ENCODE measurements at places on chromosomes 2 and 18.

GRCh38 chr2:206798000-206798399 lies 32.6 kb downstream of the FASTKD2 start:
- DNase-seq: no peak

DNA sequence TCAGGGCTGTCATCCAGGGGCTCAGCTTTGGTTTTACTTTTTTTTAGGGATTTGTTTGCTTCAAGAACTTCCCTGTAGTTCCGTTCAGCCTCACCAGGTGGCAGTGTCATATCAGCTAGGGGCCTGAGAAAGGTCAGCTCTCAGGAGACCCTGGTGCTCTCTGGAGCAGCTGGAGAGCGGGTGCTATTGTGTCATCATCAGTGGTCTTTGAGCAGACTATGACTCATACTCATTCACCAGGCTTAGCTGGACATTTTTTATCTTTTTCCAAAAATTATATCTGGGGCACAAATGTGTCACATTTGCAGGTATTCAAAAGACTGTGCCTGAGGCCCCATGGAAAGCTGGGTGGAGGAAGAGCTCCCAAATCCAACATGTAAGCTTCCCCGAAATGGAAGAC lies 24.4 kb downstream of the ZNF892 start:
- DNase-seq: peak; percentile 43

- DNase-seq: no peak
Observed at GRCh38 chr2:51387235-51387634, 355.3 kb upstream of the NRXN1 start.

- DNase-seq: no peak
Observed at GRCh38 chr18:5214583-5215351, 17.7 kb upstream of the AKAIN1 start.

GRCh38 chr2:237935740-237936452 lies 30.9 kb upstream of the UBE2F start:
- DNase-seq: no peak

GRCh38 chr2:239669181-239669898 lies 268.5 kb upstream of the HDAC4 start:
- DNase-seq: no peak

DNA sequence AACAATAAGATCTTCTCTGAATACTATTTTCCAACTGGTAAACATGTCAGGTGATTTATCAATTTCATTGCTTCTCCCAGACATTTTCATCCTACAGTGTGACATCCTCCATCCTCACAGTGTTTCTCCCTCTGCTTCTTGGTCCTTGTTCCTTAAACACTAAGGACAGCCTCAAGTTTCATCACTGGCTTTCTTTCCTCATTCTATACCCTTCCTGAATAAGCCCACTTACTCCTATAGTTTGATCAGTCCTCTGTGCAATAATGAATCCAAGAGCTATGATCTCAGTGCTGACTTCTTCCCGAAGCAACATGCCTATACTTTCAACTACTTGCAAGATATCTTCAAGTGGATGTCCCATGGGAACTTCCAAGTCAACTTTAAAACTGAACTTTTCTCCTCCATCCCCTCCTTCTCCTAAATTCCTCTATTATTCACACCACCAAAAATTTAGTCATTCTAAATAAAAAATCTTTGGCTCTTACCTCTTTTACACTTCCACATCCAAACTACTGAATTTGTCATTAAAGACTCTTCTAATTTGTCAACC lies 87.6 kb downstream of the FAM228A start:
- DNase-seq: no peak

GRCh38 chr2:205370726-205371125 lies 311.6 kb upstream of the NRP2 start:
- DNase-seq: no peak

DNA sequence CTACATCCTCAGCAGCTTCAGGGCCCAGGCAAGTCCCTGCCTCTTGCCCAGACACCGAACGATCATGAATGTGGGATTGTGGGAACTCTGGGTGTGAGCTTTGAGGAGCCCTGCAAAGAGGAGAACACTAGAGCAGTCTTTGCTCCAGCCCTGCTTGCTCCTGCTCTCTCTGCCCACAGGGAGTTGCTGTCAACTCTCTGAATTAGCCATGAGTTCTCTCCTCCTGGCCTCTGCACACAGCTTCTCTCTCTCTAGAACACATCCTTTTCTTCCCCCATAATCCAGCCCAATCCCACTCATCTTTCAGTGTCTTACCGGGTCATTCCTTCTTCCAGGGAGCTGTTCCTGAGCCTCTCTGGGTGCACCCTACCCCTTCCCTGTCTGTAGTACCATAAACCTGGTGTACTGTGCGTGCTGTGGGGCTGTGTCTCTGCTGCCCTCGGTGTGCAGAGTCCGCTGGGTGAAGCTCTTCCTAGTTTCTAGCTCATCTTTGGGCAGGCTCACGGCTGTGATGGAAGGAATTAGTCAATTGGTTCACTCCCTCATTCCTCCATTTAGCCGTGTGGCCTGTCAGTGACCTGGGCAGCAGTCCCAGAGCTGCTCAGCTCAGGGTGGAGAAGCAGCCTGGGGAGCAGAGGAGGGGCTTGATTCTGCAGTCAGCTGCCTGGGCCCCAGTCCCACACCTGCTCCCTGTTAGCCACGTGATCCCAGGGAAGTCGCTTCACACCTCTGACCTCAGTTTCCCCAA lies 132.9 kb upstream of the HDAC4 start:
- no peak for DNase-seq

DNA sequence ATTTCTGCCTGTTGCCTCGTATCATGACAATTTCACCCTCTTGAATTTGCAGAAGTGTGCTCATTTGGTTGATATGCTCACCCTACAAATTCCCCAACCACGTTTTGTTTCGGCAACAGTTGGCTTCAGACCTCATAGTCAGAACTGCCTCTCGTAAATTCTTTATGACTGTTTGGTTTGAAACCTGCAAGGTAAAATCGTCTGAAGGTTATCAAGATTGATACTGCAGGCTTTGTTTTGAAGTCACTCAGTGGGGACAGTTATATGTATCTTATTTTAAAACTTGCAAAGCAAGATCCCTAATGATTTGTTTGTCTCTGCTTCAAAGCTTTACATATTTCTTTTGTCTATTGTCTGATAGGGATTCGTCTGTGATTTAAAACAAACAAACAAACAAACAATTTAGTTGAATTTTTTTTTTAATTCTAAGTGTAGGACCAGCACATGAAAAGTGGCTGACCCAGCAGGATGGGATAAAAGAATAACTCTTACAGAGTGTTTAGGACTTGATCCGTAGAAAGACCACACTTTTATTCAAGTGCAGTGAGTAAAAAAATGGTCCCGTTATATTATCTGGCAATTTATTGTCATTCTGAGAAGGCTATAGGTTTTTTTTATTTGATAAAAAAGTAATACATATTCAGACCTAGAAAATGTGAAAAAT lies 45.7 kb upstream of the MYCN start:
- no peak for DNase-seq

DNA sequence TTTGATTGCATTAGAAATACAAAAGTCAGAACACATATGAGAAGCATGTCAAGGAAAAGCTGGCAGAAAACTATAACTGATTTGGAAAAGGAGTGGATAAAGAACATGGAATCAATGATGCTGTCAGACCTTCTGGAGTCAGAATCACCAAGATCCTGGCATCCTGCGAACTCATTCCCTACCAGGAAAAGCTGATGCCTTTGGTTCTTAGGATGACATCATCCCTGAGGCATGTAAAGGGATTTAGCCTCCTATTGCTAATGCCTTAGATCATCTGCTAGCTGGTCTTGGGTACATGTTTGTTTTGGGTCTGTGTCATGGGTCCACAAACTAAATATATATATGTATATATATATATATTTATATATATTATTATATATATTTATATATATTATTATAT lies 680.7 kb downstream of the EPHA4 start:
- no peak for DNase-seq

GRCh38 chr2:118050974-118051373 lies 37.1 kb upstream of the CCDC93 start:
- no peak for DNase-seq

GRCh38 chr2:236073246-236073645 lies 94.9 kb downstream of the GBX2 start:
- no peak for DNase-seq

DNA sequence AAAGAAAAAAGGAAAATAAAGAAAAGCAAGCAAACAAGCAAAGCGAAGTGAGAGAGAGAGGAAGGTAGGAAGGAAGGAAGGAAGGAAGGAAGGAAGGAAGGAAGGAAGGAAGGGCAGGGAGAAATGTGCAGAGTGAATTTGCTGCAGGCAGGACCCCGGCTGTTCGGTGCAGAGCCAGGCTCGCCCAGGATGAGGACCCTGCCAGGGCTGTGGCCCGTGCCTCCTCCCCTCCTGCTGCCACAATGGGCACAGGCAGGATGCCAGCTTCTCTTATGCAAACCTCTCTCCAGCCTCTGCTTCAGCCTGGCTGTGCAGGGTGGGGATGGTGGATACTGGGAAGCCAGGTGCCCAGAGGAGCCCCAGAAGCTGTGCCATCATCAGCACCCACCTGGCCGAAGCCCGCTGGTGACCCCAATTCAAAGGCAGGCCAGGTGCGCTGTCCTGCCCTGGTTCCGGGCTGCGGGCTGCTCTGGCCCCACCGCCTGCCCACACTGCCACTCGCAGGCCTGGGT lies 3.2 kb downstream of the GPR17 start:
- no peak for DNase-seq

Measured in COR-L47 (cell line).